ENCODE measurements at places on chromosomes 12 and 14.

DNA sequence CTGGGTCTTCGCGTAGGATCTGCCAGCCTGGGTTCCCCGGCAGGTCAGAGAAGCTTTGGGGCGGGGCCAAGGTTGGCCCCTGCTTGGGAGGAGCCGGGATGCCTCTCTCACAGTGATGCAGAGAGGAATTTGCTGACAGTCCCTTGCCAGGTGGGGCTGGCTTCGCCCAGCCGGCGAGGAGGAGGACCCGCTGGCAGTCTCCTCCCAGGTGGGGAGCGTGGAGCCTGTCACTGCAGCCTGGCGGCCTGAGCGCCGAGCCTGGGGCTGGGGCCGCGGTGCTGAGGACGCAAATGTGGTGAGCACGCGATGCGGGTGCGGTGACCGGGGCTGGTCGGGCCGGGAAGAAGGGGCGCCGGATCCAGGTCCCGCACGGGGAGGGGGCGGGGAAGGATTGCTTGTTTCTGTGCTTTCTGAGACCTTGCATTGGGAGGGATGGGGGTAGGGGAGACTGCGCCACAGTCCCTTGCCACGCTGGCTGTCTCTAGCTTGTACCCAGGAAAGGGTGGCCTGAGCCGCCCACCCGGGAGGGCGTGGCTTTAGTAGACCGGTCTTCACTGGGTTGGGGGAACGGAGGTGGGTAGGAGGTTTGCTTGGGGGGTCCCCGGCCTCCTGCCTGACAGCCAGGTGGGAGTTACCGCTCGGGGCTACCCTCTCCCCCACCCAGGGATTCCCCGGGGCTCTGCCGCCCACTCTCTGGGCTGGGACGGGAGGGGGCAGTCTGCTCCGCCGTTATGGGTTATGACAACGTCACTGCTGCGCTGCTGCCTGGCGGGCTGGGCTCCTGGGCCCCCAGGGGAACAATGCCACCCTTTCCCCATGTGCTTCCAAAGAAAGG lies at the start of gene TMEM63C:
TSS of gene TMEM63C (plus strand) at position 196 of the 835 bp plus-strand sequence. CDS start 37,016 bp downstream, outside the sequence.
- peak; percentile 61 for DNase-seq

GRCh38 chr14:36056845-36057244 lies 119.7 kb downstream of the PTCSC3 start:
- no peak for DNase-seq

DNA sequence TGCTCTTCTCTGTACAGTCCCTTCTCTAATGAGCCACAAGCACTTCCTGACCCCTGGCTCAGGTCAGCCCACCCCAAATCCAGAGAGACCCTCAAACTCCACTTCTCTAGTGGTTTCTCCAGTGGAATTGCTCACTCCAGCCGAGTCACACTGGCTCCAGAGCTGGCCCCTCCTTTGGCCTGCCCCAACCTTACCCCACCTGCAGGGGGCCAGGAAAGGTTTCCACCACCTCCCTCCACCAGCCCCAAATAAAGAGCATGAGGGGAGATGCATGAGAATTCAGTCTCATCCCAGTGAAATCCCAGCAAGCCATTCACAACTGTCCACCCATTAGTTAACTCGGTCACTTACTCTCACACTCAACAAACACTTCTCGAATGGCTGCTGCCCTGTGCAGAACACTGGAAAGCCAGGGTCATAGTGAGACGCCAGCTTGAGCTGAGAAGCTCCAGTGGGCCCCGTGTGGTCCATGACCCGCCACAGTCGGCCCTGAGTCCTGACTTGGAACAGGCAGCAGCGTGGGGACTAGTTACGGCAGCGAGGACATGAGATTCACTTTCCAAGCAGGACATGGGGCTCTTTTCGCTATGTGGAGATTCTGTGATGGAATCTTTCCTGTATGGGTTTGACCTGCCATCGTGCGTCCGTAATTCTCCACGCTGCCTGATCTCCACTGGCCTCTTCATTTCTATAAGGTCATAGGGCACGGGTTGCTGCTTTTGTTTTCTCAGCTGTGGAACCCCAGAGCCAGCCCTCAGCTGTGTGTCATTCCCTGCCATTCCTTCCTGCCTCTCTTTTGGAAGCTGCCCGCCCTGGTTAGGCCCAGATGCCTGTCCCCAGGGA lies 44.2 kb downstream of the SLC6A12 start:
- DNase-seq: no peak

DNA sequence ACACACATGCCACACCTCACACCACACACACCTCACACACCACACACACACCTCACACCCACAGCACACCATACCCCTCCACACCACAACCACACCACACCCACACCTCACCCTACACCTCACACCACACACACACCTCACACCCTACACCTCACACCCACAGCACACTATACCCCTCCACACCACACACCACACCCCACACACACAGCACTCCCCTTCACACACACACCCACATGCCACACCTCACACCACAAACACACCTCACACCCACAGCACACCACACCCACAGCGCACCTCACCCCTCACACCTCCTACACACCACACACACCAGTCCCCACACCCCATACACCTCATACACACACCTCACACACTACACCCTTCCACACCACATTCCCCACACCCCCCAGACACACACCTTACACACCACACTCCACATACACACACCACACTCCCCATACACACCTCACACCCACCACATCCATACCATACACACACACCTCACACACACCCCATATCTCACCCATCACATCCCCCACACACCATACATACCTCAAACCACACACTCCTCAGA lies 80.0 kb downstream of the ACTN1 start:
- no peak for DNase-seq

GRCh38 chr14:72892879-72893635 lies 844 bp downstream of the DPF3 start:
- DNase-seq: no peak
